ENCODE measurements at places on chromosomes 6 and 20.

GRCh38 chr20:61127311-61128039, 124.6 kb upstream of the CDH4 start:
- no peak for DNase-seq

DNA sequence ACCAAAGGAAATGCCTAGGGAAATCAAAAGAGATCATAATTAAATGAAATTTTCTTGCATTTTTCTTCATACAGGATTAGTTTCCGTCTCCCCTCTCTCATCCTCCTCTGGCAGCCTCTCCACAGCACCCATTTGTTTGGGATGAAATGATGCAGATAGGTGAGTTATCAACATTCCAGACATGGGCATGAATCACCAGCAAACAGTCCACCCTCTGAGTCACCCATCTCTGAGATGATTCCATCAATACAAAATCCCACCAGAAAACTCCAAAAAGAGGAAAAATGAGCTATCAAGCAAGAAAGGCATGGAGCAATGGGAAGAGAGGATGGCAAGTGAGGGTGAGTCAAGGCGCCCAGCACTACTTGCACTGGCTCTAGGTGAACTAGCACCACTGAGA, 11.4 kb downstream of the MC3R start:
- no peak for DNase-seq

- no peak for DNase-seq
Observed at GRCh38 chr20:44613575-44613974, 31.2 kb downstream of the PKIG start.

DNA sequence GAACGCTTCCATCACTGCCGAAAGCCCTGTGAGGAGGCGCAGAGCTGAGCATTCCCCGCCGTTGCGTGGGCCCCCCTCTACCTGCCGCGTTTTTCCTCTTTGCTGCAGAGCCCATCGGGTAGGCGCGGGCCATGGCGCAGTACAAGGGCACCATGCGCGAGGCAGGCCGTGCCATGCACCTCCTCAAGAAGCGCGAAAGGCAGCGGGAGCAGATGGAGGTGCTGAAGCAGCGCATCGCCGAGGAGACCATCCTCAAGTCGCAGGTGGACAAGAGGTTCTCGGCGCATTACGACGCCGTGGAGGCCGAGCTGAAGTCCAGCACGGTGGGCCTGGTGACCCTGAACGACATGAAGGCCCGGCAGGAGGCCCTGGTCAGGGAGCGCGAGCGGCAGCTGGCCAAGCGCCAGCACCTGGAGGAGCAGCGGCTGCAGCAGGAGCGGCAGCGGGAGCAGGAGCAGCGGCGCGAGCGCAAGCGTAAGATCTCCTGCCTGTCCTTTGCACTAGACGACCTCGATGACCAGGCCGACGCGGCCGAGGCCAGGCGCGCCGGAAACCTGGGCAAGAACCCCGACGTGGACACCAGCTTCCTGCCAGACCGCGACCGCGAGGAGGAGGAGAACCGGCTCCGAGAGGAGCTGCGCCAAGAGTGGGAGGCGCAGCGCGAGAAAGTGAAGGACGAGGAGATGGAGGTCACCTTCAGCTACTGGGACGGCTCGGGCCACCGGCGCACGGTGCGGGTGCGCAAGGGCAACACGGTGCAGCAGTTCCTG, 693 bp downstream of the FAM50B start:
- DNase-seq: no peak

- DNase-seq: no peak
Observed at GRCh38 chr6:16623731-16624130, 137.5 kb downstream of the ATXN1 start.

DNA sequence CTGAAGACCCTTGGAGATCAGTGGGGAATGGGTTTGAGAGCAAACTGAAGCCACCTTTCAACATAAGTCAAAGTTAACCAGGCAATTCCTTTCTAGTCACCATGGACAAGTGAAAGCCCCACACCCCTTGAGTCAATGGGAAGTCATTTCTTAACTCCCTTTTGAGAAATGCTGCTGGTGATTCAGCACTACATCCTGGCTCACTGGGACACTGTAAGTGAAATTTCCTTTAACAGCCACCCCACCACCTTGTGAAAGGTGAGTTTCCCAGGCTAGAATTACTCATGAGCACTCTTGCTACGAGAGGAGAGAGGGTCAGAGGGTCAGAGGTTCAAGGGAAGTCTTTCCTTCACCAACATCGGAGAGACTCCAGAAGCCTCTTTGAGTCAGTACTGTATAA, 93.3 kb upstream of the MARCKS start:
- DNase-seq: no peak

- no peak for DNase-seq
Observed at GRCh38 chr6:43262000-43262779, 18.9 kb downstream of the TTBK1 start.

DNA sequence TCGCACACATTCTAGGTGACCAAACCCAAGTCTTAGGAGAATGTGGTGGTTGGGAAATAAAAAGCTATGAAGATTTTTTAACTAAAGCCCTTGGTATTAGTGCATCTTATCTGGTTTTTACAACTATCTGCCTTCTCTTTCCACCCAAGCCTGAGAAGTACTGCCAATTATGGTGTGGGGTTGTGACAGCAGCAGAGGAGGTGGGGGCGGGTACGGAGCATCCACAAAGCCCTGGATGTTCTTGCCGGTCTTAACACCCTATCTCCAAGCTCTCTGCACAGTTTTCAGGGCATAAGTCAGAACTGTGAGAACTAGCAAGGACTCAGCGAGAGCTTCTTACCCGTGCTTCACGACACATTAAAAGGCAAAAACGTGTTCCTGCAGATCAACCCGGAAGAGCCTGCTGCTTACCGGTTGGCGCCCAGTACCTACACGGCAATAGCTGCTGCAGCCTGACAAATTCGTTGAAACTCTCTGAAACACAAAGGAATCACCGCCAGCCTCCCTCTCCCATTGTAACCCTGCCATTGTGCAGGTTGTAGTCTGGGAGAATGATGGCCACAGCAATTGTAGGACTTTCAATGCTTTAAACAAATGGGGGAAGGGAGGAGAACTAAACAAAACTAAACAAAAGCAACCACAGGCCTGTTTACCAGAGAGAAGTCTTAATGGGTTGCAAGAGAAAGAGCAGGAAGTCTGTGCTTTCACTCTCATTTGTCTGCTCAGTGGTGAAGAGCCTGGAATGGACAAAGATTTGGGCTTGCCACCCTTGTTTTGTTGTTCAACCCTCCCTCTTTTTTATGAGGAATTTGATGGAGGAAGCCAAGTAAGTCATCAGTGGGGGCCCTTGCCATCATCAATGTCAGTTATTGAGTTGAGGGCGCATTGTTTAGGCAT, 461.0 kb upstream of the JARID2 start:
- DNase-seq: peak; percentile 42

- DNase-seq: peak; percentile 59
Observed at GRCh38 chr20:47610247-47610944, 108.7 kb downstream of the NCOA3 start.

DNA sequence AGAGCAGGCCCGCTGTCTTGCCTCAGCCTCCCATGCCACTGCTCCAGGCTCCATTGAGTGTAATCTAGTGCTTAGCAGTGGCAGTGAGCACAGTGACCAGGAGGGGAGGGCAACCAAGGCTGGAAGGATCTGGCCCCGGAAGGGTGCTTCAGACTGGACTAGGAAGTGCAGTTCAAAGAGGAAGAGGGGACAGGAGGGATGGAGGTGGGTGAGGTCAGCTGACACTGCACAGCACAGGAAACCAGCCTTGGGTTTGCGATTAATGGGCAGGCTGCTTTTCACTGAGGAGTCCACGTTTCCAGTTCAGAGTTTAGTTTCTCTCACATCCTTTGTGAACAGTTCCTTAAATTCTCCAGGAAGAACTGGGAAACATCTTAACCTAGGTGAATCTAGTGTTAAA, 46.9 kb downstream of the CDS2 start:
- DNase-seq: no peak

- no peak for DNase-seq
Observed at GRCh38 chr20:43800186-43800585, 73.4 kb upstream of the GTSF1L start.

GRCh38 chr6:27604986-27605385, 132.1 kb upstream of the ZNF184 start:
- no peak for DNase-seq

- no peak for DNase-seq
Observed at GRCh38 chr6:17910189-17910588, 77.2 kb downstream of the KIF13A start.

GRCh38 chr20:56769921-56770600, 141.0 kb downstream of the TFAP2C start:
- DNase-seq: no peak

- DNase-seq: no peak
Observed at GRCh38 chr20:25761596-25761995, 64.9 kb upstream of the ZNF337 start.

GRCh38 chr6:158605266-158605878, 39.2 kb downstream of the DYNLT1 start:
- peak; percentile 36 for DNase-seq

- no peak for DNase-seq
Observed at GRCh38 chr6:138430361-138431145, 26.5 kb downstream of the HEBP2 start.

DNA sequence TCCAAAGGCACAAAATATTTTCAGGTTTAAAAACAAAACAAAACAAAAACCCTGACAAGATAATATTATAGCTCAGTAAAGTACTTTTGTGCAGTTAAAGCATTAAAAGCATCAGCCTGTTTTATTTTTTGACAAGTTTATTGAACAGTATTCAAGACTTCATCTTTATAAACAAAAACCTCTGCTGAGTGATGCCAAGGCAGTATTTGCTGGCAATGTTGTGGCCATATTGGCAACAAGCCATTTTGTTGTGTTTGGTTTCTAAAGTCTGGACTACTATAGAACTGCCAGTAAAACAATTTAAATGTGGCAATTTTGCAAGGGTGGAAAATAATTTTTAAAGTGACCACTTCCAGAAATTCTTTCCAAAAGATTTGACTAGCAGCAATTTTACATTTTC, 15.9 kb downstream of the CPNE1 start:
- DNase-seq: no peak

DNA sequence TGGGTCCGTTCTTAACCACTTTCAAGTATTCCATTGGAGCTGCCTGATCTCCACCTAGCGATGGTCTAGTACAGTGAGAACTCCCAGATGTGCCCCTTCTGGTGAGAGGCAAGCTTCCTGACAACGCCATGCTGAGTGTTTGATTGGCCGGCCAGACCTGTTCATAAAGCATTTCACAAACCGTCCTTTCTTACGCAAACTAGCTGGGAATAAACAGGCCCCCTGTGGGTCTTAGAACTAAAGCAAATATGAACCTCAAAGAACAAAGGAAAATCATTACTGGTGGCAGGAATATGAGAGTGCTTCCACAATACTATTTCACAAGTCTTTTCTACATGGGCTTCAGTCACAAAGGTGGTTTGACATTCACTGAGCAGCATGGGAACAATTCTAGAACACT, 15.6 kb upstream of the GCNT2 start:
- DNase-seq: no peak

DNA sequence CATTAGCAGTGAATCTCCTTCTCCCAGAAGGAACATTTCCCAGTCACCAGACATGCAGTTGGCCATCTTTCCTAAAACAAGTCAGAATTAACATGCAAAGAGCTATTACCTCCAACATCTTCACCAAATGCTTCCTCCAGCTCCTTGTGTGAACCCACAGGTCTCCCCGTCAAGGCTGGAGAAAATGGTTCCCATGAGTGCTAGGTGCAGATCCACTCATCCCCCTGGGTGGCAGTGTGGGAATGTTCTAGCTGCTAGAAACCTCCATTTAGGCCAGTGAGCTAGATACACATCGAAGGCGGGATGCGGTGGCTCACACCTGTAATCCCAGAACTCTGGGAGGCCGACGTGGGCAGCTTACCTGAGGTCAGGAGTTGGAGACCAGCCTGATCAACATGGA, 603.9 kb upstream of the SLC35B3 start:
- DNase-seq: no peak

GRCh38 chr6:157983406-157984119, 1.9 kb downstream of the SYNJ2 start:
- DNase-seq: no peak

DNA sequence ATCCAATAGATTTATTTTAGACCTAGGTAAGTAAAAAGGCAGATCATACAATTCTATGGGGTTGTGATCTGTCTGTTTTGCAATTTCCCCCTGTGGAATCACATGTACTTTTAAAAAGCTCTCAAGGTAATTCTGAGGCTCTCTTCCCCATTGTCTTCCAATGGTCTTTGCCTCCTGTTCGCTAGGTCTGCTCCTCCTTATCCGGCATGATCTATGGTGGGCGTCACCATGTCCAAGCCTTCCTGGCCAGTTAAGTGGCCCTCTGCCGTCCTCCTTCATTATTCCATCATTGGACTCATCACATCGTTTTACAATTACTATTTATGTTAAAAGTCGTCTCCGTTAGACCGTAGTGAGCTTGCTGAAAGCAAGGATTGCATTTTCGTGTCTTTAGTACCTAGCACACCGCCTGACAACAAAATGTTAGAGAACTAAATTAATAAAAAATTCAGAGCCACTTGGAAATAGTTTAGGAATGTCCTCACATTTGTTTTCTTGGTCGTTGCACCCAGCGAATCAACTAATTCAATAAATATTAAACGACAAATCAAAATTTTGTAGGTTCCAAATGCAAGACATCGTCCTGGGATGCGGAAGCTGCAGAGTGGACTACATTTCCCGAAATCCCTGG, 2.2 kb upstream of the STXBP5 start:
- DNase-seq: no peak

GRCh38 chr6:51651132-51651817, 436.1 kb downstream of the PKHD1 start:
- DNase-seq: no peak

- no peak for DNase-seq
Observed at GRCh38 chr20:38931984-38932383, 5.8 kb downstream of the FAM83D start.

DNA sequence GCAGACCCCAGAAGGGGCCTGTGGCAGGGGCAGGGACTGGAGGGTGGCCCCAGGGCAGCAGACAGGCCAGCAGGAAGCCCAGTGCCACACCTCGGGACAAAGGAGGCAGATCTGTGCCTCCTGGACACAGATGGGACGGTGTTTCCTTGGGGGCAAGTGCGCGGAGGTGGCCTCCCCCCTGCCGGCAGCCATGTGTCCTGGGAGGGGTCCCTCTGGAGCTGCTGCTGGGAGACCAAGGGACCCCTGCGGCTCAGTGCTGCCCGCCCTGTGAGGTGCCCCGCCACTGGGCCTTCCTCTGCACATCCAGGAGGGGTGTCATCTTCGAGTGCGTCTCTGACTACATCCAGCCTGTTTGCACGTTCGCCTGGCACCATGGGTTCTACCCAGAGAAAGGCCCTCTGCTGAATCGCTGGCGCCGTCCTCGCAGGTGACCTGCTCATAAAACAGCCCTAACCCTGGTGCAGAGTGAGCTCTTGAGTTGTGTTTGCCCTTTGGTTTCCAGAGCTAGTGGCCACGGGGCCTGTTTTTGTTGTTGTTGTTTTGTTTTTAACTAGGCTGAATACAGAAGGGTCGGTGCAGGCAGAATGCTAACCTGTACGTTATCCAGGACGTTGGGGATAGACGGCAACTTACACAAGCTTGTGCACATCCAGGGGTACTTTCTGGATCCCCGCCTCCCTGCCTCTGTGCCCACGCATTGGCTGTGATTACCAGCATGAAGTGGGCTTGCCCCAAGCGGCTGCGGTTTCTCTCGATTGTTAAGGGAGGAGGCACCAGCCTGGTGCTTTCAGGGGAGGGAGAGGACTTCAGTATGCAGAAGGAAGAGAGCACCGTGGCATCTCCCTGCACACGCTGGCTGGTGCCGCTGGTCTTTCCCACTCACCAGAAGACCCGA, 1.3 kb upstream of the KCNQ2 start:
- no peak for DNase-seq

- DNase-seq: no peak
Observed at GRCh38 chr6:82142524-82142923, 105.0 kb downstream of the IBTK start.
